Skin of body (tissue), 3 donors: ENCODE measurements at places on chromosomes 13 and 19. TPM values are rescaled to one million over a fixed set of nuclear protein-coding genes. Genes with fewer than 3 reads are reported as not detected.

ACP7 gene
- total RNA-seq = 5.2 TPM

C19orf85 gene
- total RNA-seq = not detected

SIGLEC5 gene
- total RNA-seq = 1.4 TPM

NOSIP gene
- 28.4 TPM for total RNA-seq

MUC16 gene
- 0.49 TPM for total RNA-seq

CCDC70 gene
- not detected for total RNA-seq
